ENCODE measurements at places on chromosomes 6 and 20.

DNA sequence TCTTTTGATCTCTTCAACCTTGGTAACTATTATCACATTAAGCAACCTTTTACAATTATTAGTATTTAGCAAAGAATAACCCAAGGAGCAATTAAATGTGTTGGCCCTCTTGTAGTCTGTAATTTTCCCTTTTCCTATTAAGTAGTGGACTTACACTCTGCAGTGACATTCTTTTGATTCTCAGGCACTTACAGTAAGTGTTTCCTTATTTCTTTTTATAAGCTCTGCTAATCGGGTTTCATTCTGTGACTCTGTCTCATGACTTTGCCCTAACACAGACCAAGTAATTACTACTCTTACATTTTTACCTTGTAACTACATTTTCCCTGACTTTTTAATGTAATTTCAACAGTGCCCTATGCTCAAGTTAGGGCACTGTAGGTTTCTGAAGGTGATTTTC, 104.0 kb upstream of the EPHA7 start:
- DNase-seq, result no peak

- DNase-seq, result no peak
Measured at GRCh38 chr6:136335736-136336363, 46.2 kb upstream of the BCLAF1 start.

GRCh38 chr6:152453421-152453820, 183.7 kb downstream of the SYNE1 start:
- DNase-seq, result no peak

DNA sequence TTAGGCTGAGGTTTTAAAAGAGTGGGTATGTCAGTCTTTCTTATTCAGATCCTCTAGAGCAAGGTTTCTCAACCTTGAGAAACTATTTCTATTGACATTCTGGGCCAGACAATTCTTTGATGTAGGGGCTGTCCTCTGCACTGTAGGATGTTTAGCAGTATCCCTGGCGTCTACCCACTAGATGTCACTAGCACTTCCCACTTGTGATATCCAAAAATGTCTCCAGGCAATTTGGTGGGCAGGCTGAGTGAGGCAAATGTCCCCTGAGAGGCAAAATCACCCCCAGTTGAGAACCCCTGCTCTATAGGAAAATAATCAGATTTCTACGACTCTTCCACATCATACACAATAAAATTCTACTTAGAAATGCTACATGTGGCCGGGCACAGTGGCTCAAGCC, 7.7 kb upstream of the ZKSCAN8 start:
- no peak for DNase-seq

- no peak for DNase-seq
Measured at GRCh38 chr6:120493505-120493904, 840.8 kb downstream of the TBC1D32 start.

DNA sequence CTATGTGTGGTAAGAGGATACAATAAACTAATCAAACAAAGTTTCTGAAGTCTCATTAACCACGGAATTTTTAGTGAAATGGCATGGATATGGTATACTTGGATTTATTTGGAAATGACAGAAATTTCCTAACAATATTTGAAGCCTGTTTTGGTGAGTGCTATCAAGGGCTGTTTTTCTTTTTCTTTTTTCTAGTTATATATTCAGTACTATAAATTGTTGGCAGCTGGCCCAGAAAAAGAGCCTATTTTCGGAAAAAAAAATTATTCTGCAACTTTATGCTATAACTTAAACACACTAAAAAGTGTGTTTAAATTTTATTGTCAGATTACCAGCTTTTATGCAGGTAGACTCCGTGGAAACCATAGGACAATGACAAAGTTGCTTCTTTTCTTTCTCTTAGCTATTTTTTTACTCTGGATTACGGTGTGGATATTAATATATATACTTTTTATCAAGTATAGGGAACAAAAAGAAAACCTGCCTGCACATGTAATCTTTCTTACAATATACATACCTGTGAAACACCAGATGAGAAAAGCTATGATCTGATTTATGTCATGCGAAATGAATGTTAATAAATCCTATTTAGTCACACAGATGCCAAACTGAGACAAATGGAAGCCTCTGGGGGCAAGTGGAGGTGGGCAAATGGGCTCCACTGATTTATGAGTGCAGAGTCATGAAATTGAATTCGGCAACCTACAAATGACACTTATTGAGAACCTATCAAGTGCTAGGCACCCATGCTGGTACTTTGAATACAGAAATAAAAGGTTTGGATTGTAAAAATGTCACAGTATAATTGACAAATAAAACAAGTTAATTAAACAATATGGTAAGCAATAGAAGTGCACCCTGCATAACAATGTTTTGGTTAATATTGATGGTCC, 919.5 kb upstream of the FLRT3 start:
- no peak for DNase-seq

- no peak for DNase-seq
Measured at GRCh38 chr6:24859608-24860200, 61.0 kb upstream of the ARMH2 start.

DNA sequence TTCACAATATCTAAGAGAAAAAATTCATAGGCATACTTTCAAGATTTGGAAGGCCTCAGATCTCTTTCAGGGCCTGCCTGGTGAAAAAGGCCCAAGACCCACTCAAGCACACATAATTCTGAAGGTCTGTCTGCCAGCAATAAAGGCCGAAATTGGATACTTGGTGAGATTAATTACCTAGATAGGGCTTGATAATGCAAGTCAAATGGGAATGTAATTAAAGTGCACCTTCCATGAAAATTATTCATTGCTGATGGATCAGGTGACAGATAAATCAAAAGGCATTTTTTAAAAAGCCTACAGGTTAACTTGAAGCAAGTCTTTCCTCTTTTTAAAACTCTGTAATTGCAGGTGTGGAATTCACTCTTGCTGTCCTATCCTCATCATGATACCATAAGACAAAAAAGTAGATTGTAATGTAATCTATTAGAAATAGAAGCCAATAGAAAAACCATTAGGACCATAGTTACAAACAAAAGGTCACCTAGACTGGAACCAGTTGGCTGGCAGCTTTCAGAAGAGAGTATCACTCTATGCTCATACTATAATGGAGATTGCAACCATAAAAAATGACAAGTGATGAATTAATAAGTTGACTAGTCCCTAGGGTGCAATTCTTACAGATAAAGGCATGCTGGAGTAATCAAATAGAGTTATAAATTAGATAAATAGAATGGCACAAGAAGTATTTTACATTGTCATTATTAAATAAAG, 77.3 kb downstream of the EPHA7 start:
- peak; percentile 81 for DNase-seq

- peak; percentile 84 for DNase-seq
Measured at GRCh38 chr20:37990571-37991151, 42.6 kb downstream of the TTI1 start.

GRCh38 chr6:118876198-118876597, 17.8 kb upstream of the ASF1A start:
- DNase-seq, result no peak

DNA sequence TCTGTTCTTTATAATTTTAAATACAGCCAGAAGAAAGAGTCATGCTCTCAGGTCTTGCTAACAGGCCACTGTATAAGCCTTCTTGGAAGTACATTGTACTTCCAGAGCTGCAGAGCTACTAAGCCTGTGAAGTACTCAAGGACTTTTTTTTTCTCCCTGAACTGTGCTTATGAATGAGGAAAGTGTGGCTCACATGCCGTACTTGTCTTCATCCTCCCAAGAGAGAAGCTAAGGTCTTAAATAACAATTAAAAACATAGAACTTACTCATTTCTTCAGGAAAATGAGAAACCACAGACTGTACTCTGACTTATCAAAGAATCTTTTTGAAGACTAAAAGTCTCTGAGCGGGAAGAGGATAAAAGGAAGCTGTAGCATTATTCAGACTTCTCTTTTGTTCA, 218.3 kb downstream of the HTR1B start:
- no peak for DNase-seq

- DNase-seq, result no peak
Measured at GRCh38 chr6:32609391-32609730, 19.7 kb upstream of the HLA-DRB1 start.

GRCh38 chr20:50380697-50381040, 129.5 kb upstream of the PTPN1 start:
- no peak for DNase-seq

DNA sequence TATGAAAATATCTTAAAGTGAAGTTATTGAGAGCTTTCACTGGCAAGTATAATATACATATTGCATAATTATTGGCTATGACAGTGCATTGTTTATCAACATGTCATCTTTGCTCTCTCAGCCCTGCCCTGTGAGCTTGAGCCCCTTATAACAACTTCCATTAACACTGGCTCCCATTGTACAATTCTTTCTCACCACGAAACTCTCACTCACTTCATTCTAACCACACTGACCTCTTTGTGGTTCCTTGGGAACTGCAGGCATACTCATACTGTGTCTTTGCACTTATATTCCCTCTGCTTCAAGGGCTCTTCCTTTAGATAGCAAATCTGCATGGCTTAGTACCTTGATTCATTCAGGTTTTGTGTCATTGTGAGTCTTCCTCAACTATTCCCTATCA, 411.8 kb downstream of the CDKAL1 start:
- DNase-seq, result no peak

GRCh38 chr6:20998748-20999448, 464.6 kb downstream of the CDKAL1 start:
- DNase-seq, result no peak

DNA sequence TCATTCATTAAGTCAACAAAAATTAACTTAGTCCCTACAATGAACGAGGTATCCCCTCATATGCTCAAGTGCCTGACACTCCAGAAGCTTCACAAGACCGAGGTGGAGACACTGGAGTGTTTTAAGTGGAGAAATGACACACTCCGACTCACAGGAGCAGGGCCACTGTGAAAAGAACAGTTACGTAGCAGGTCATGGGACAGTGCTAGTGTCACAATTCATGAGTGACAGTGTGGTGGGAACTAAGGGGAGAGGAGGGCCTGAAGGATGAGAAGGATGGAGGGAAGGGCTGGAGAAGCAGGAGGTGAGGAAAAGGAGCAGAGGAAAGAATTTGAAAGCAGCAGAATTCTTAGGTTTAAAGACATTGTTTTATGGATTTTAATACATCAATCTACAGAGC, 1.3 kb upstream of the HLA-A start:
- no peak for DNase-seq

- DNase-seq, result no peak
Measured at GRCh38 chr20:51531141-51531710, 11.3 kb downstream of the NFATC2 start.

- DNase-seq, result no peak
Measured at GRCh38 chr6:34992376-34992775, 103.3 kb downstream of the ANKS1A start.

Data from LNCaP clone FGC (cell line).